ENCODE measurements at places on chromosomes 4 and X.

GRCh38 chr4:74524985-74525384, 80.0 kb downstream of the AREG start:
- DNase-seq: no peak

- DNase-seq: no peak
Observed at GRCh38 chrX:69504626-69505612, 793 bp downstream of the NALF2 start.

GRCh38 chrX:39896951-39897740, 200.6 kb downstream of the BCOR start:
- no peak for DNase-seq

GRCh38 chr4:113921089-113921794, 58.2 kb downstream of the ARSJ start:
- DNase-seq: no peak

- no peak for DNase-seq
Observed at GRCh38 chr4:143668930-143669552, 31.4 kb downstream of the FREM3 start.
